ENCODE measurements at places on chromosomes 13 and 19.
A peak's percentile ranks its signal among the peaks of the same experiment; 100 is the strongest.

GRCh38 chr19:40144947-40145748, 46.1 kb upstream of the MAP3K10 start:
- no peak for DNase-seq

- DNase-seq, result no peak
These were observed 19.0 kb upstream of the LEUTX start for GRCh38 chr19:39759457-39760184.

- peak; percentile 70 for DNase-seq
These were observed 647 bp upstream of the KLF12 start for GRCh38 chr13:74134777-74135325.

DNA sequence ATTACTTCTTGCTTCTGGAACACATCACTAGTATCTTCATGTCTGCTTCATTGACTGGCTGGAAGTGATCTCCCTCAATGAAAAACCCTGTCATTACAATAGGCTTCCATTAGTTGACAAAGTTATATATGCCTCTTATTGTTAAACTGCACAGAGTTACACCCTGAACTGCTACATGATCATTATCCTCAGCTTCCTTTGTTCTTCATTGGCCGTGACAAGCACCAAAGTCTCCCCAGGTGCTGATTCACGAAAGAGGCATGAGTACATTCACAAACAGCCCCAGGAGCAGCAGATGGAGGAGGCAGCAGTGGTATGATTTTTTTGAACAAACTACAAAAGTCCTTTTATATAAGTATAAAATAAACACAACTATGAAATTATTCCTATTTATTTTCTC, 51.4 kb downstream of the VWA8 start:
- DNase-seq, result no peak

GRCh38 chr19:12139269-12139668, 881 bp downstream of the ZNF20 start:
- peak; percentile 5 for DNase-seq

DNA sequence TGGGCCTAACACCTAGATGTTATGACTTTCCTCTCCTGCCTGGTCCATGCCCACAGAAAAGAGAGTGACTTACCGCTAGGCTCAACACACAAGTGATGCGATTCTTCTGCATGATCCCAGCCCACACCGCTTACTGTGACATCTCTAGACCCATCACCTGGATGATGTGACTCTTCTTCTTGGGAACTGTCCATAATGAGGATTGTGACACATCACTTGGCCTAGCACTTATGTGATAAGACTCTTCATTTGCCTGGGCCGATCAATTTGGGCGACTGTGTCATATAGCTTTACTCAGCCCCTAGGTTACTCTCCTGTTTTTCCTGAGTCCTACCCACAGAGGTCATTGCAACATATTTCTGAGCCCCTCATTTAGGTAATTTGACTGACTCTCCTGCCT, 19.9 kb upstream of the ZNF681 start:
- no peak for DNase-seq

DNA sequence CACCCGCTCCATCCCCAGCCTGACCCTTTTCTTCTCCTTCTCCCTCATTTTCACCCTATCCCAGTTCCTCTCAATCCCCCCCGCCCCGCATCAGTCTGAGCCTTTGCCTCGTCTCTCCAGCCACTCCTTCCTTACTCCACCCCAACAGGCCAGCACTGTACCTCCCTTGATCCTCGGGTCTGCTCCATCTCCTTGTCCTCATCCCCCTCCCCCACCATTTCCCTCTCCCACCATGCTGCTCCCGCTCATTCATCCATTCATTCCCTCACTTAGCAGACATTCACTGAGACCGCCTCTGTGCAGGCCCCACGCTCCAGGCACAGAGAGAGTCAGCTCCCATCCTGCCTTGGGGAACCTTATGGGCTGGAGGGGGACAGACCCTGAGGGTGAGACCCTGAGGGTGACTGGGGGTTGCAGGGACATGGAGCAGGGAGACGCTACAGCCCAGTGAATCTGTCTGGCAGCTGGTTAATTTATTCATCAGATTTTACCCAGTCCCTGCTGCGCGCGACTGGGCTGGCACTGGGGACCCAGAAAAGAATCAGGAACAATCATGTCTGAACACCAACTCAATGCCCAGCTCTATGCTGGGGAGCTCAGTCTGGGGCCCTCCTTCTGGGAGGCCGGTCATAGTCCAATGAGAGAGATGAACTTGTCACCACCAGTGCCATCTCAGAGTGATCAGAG, 881 bp downstream of the ARHGAP33 start:
- no peak for DNase-seq

DNA sequence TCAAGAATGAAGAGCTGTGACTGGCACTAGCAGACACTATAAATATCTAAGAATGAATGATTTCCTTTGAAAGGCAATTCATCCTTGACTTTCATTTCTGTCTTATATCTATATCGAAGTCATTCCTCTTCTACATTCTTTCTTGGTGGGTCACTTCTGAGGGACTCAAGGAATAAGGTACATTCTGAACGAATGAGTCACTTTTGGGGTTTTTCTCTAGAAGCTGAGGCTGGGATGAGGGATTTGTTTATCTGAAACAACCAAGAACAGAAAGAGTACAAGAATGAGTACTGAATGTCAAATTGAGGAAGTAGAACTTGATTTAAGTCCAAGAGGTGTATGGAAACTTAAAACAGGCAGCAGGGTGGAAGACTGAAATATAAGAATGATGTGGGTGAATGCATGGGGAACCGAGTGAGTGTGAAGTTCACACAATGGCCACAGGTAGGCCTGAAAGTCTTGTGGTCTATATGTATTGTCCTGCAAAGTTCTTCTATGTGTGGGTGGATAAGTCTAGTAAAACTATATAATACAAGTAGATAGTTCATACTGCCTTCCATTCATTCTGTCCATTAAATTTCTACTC, 343.9 kb downstream of the OXGR1 start:
- peak; percentile 4 for DNase-seq

- no peak for DNase-seq
These were observed 81.1 kb downstream of the STK24 start for GRCh38 chr13:98495627-98496478.

DNA sequence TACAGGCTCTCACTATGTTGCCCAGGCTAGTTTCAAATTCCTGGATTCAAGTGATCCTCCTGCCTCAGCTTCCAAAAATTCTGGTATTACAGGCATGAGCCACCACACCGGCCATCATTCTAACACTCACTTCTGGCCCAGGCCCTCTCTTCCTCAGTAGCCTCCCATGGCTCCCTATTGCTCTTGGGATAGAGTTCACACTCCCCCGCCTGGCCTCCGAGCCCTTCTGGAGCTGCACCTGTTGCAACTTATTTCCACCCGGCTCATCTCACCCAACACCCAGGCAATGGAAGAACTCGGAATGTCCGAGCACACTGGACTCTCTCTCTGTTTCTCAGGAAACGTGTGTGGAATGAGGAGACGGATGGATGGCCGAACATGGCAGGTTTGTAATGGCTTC, 9.0 kb upstream of the SBK3 start:
- no peak for DNase-seq

- DNase-seq, result no peak
These were observed 96.5 kb downstream of the KL start for GRCh38 chr13:33112766-33113165.

DNA sequence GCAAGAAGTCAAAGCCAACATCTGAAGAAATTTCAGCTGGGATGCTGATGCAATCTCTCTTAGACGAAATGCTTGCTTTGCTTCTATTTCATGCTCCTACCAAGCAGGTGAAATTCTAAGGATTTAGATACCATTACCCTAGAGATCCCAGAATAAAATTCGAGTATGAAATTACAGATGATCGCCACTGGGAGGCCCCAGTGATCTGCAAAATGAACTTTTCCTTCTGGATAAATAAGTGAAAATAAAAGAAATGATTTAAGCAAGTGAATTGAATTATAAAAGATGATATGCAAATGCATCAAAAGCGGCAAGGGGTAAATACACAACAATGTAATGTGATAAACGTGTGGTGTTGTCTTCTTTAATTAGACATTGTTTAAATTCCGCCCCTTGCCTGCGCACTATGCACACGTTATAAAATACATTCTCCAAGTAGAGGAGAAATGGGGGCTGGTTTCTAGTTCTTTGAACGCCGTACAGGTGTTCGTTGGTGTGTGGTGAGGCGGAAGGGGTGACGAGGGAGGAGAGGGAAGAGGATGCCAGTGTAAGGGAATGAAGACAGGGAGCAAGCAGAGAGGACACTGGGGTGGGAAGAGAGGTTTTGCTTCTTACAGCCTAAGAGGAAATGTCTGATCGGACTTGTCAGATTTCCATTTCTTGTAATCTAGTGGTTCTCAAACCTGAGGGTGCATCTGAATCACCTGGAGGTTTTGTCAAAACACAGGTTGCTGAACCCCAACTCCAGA, 58.0 kb downstream of the ERCC5 start:
- no peak for DNase-seq

- DNase-seq, result peak; percentile 22
These were observed 46.8 kb downstream of the TEX26 start for GRCh38 chr13:30978981-30979956.

All from myocyte (in vitro differentiated cells).